ENCODE measurements at places on chromosomes 1 and 21. TPM values are rescaled to one million over a fixed set of nuclear protein-coding genes. Genes with fewer than 3 reads are reported as not detected.

DNA sequence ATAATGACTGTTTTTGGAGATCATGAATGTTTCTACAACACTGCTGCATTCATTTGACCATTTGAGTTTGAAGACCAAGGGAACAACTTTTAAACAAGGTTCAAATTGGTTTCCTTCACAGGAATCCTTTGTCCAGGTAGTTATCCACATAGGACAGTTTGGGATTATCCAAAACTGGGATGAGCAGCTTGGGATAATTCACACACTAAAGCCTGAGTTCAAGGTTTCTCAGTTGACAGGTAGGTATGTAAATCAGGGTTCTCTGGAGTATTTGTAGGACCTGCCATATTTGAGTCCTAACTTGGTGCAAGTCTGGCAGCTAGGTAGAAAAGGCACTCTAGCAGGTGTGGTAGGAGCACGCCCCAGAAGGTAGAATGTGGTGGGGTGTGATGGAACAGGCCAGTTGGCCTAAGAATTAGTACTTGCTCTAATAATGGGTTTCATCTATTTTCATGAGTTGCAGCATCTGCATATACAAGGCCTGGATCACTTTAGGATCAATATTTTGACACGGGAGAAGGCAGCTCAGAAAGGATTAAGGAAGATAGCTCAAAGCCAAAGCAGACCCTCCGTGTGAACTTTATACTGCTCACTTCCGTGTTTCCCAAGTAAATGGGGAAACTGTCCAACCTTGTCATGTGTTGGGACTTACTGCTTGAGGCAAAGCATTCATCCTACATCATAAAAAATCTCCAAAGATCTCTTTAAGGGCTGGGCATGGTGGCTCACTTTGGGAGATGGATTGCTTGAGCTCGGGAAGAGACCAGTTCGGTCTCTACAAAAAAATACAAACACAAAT, 14.1 kb upstream of the RAB42 start:
- no peak overlapping the region for H3K27ac ChIP-seq
- peaks cover 31% of the 10 kb centered on the region for H3K4me1 ChIP-seq
- DNase-seq = no peak
- H3K36me3 ChIP-seq = peaks cover 41% of the 10 kb centered on the region
- H3K27me3 ChIP-seq = no peaks in the 10 kb centered on the region

DNA sequence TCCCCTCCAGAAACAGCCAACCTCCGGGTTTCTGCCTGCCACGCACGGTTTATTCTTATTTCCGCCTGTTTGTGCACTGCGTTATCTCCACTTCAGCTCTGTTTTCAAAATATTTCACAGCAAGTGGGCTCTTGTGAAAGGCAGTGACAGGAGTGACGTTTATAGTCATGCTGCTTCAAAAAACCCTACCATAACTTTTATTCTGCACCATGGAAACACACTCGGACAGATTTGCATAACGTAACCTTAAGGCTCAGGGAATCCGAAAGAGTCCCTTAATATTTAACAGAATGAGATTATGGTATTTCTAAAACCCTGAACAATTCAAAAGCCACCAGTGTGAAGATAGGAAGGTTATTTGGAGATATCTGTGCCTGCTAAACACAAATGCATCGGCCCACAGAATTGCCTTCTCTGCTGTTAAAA, 782 bp upstream of the SDE2 start:
- no peak for DNase-seq
- peaks cover 85% of the 10 kb centered on the region for H3K4me1 ChIP-seq
- H3K36me3 ChIP-seq = peaks cover 6% of the 10 kb centered on the region
- no peaks in the 10 kb centered on the region for H3K27me3 ChIP-seq

- no peaks in the 10 kb centered on the region for H3K4me1 ChIP-seq
- no peak overlapping the region for H3K4me3 ChIP-seq
- peak; percentile 8 for DNase-seq
- no peaks in the 10 kb centered on the region for H3K36me3 ChIP-seq
- H3K27ac ChIP-seq = no peak overlapping the region
- no peaks in the 10 kb centered on the region for H3K27me3 ChIP-seq
These were observed 144.4 kb upstream of the ZNF644 start for GRCh38 chr1:91166106-91166712.

DNA sequence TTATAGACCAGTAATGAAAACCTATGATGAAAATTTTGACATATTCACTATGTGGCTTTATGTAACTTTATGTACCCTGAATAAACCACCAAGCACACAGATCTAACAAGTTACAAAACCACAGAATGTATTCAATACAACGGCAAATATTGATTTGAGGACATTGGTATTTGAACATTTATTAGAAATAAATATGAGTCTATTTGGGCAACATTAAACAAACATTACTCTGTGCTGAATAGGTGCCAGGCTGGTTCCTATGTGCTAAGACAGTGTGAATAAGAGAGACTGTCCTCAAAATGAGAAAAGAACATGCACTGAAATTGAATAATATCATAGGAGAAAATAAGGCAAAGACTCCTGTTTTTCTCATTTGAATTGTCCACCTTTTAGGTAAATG, 1341.2 kb downstream of the PLA2G4A start:
- H3K27ac ChIP-seq = no peak overlapping the region
- DNase-seq = no peak
- H3K27me3 ChIP-seq = no peaks in the 10 kb centered on the region

DNA sequence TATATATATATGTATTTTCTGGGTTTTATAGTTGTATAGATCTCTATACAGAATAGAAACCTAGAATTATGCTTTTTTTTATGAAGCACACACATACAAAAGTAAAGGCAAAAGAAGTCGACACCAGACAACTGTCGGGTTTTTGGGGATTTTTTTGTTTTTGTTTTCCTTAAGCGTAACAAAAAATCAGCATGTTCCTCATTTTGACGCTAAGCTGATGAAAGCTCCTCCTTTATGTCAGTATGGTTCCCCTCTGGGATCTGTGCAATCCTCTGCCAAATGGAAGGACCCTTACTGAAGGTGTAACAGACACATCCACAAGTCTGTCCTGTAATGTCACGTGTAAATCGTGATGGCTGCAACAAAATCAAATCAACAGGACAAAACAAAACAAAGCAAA, 226.2 kb downstream of the RHOU start:
- H3K4me1 ChIP-seq = no peaks in the 10 kb centered on the region
- no peak overlapping the region for H3K27ac ChIP-seq
- H3K27me3 ChIP-seq = no peaks in the 10 kb centered on the region
- DNase-seq = no peak
- H3K36me3 ChIP-seq = no peaks in the 10 kb centered on the region

DNA sequence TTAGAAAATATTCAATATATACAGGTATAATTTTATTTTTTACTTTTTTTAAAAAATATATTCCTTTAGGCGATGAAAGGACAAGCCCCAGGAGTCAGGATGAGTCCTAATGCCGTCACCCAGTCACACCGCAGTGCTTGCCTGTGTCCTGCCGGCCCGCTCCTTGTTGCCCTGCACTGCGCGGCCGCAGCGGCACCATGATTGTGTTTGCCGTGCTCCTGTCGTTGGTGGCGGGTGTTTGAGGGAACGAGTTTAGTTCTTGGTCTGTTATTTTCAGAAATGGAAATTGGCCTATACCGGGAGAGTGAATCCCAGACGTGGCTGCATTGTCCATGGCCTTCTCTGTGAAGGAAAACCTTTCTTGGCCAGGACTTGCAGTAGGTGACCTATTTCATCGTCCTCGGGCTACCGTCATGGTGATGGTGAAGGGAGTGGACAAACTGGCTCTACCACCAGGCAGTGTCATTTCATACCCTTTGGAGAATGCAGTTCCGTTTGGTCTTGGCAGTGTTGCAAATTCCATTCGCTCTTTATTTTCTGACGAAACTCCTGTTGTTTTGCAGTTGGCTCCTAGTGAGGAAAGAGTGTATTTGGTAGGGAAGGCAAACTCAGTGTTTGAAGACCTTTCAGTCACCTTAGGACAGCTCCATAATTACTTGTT, 45.9 kb upstream of the CRB1 start:
- no peaks in the 10 kb centered on the region for H3K36me3 ChIP-seq
- no peak overlapping the region for H3K27ac ChIP-seq
- no peak overlapping the region for H3K4me3 ChIP-seq

- H3K4me1 ChIP-seq = no peaks in the 10 kb centered on the region
- H3K36me3 ChIP-seq = no peaks in the 10 kb centered on the region
- no peaks in the 10 kb centered on the region for H3K27me3 ChIP-seq
- no peak overlapping the region for H3K27ac ChIP-seq
- no peak overlapping the region for H3K4me3 ChIP-seq
These were observed 853.8 kb downstream of the USP25 start for GRCh38 chr21:16583556-16583955.

GRCh38 chr21:45512626-45513002, 29.6 kb downstream of the SLC19A1 start:
- no peak overlapping the region for H3K4me3 ChIP-seq
- H3K36me3 ChIP-seq = no peaks in the 10 kb centered on the region
- no peaks in the 10 kb centered on the region for H3K4me1 ChIP-seq
- H3K27me3 ChIP-seq = no peaks in the 10 kb centered on the region
- DNase-seq = no peak

GRCh38 chr1:19969898-19970660, 9.3 kb downstream of the PLA2G2A start:
- H3K27me3 ChIP-seq = no peaks in the 10 kb centered on the region
- no peak overlapping the region for H3K27ac ChIP-seq
- no peak for DNase-seq
- H3K4me3 ChIP-seq = no peak overlapping the region
- H3K36me3 ChIP-seq = no peaks in the 10 kb centered on the region

DNA sequence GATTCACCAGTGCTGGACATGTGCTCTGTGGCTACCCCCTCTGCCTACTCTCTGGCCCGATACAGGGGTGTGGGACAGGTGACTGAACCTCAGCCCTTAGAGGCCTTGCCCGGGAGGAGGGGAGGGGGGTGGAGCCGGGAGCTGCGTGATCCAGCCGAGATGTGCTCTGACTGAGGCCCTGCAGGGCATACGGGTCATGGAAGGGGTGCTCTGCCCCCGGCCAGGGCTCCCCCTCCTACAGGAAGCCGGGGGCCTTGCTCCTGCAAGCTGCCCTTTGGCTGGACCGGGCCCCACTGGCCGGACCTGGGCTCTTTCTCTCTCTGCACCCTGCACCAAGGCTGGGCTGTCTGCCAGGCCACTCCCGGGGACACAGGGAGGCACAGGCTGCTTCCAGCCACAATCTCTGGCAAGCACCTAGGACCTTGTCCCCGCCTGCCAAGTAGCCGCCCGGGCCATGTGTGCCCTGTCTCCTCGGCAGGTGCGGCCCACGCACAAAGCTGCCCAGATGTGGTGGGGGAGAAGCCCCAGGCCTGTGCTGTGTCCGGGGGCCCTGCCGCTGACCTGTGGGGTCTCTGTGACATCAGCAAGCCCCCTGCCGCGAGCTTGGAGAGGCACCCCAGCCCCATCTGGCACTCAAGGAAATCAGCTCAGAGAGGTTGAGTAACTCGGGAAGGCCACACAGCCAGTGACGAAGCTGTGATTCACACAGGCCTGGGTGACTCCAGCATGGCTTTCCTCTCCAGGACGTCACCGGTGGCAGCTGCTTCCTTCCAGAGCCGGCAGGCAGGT, 1.5 kb downstream of the SCNN1D start:
- H3K27ac ChIP-seq = no peak overlapping the region
- no peaks in the 10 kb centered on the region for H3K4me1 ChIP-seq
- H3K4me3 ChIP-seq = no peak overlapping the region
- no peaks in the 10 kb centered on the region for H3K36me3 ChIP-seq
- no peaks in the 10 kb centered on the region for H3K27me3 ChIP-seq

- no peak overlapping the region for H3K4me3 ChIP-seq
- no peaks in the 10 kb centered on the region for H3K36me3 ChIP-seq
- no peak overlapping the region for H3K27ac ChIP-seq
These were observed 375.0 kb upstream of the RUNX1 start for GRCh38 chr21:35424122-35424521.

- peak; percentile 94 for DNase-seq
- H3K36me3 ChIP-seq = peaks cover 16% of the 10 kb centered on the region
- peak overlapping the region; percentile 100 for H3K27ac ChIP-seq
- peak overlapping the region; percentile 85 for H3K4me3 ChIP-seq
These were observed 721 bp downstream of the PBXIP1 start for GRCh38 chr1:154955039-154955717.

- no peak overlapping the region for H3K27ac ChIP-seq
- H3K36me3 ChIP-seq = no peaks in the 10 kb centered on the region
- H3K27me3 ChIP-seq = no peaks in the 10 kb centered on the region
- DNase-seq = no peak
- H3K4me3 ChIP-seq = no peak overlapping the region
- H3K4me1 ChIP-seq = no peaks in the 10 kb centered on the region
These were observed 125.9 kb downstream of the ATP5PO start for GRCh38 chr21:33789697-33790096.

DNA sequence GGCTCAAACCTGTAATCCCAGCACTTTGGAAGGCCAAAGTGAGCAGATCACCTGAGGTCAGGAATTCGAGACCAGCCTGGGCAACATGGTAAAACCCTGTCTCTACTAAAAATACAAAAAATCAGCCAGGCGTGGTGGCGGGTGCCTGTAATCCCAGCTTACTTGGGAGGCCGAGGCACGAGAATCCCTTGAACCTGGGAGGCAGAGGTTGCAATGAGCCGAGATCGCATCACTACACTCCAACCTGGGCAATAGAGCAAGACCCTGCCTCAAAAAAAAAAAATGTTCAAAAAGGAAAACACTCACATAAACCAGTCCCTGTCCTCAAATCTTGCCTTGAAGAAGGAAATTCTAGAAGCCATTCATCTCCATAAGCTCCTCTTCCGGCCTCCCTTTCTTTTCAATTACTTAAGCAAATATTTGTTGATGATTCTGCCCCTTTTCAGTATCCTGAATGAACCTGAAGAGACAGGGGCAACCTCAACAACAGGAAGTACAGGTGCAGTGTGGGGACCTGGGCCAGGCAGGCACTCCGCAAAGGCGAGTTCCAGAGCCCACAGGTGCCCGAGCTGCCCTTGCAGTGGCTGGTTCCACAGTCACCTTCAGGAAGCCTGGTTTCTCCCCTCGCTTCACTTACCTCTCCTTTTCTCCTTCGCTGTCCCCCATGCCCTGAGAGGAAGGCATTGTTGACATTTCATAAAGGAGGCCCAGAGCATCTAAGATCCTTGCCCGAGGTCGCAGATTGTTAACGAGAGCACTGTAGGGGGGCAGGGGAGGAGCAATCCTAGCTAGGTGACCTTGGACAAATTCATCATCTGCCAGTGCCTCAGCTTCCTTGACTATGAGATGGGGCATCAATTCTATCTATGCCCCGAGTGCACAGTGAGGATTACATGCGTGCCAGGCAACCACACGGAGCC, 8.9 kb upstream of the LEFTY1 start:
- no peaks in the 10 kb centered on the region for H3K36me3 ChIP-seq
- H3K4me3 ChIP-seq = no peak overlapping the region
- no peaks in the 10 kb centered on the region for H3K27me3 ChIP-seq
- H3K4me1 ChIP-seq = peaks cover 44% of the 10 kb centered on the region
- H3K27ac ChIP-seq = peak overlapping the region; percentile 0

ITGB3BP gene
- total RNA-seq = 45.0 TPM

IL24 gene
- total RNA-seq = 2.9 TPM

ZFYVE9 gene
- 4.7 TPM for total RNA-seq

IGSF3 gene
- total RNA-seq = 2.0 TPM

SLC25A33 gene
- total RNA-seq = 12.8 TPM

RAB7B gene
- 0.48 TPM for total RNA-seq

FNDC5 gene
- total RNA-seq = not detected

CFHR1 gene
- total RNA-seq = not detected

BSND gene
- not detected for total RNA-seq
